ENCODE measurements at places on chromosomes 7 and 10.

DNA sequence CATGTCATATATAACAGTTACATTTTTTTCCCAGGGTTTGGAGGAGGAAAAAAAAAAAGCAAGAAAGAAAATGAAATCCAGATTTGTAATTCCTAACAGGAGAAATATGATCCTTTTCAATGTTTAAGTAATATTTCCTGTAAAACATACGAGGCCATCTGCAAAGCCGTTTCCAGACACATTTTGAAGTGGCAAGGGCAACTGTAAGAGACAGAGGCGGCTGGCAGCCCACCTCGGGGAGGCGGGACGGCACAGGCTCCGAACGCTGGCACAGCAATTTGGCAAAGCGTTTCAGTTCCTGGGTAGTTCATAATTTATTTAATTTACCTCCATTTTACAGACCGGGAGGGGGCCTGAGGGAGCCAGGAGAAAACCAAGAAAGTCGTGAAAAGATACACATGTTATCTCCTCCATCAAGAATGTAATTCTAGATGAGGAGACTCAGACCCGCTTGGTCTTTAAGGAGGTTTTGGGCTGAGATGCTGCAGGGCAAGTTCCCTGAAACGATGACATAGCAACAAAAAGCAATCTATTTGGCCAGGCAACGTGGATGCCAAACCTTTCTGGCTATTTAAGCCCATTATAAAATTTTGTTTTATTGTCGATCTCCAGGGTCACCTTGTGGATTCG, 448.5 kb upstream of the MKI67 start:
- DNase-seq = no peak

DNA sequence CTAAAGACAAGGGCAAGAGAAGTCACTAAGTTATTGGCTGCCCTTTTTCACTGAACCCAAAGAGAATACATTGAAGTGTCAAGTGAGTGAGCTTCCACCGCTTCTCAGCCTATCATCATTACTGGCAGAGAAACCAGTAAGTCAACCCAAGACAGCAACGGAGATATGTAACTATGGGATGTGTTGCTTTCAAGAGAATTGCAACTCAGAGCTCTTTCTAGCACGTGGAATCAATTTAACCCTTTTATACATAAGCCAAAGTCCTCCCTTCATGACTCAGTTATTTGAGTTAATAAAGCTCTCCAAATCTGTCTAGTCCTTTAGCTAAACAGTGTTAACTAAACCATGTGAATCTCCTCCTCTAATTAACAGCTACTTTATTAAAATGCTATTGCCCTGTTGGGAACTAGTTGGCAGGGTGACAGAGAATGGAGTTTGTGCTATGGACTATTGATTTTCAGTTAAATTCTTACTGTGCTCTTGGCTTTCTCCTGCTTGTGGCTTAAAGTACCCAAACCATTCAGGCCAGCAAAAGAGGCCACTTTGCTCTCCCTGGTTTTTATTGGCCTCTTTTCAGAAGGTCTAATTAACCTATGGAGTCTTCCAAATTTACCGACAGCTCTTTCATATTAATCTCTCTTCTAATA, 287.7 kb downstream of the NRG3 start:
- no peak for DNase-seq

GRCh38 chr10:27688991-27689390, 56.6 kb downstream of the MKX start:
- DNase-seq = no peak

- no peak for DNase-seq
Observed at GRCh38 chr10:16770670-16771069, 46.6 kb downstream of the RSU1 start.

DNA sequence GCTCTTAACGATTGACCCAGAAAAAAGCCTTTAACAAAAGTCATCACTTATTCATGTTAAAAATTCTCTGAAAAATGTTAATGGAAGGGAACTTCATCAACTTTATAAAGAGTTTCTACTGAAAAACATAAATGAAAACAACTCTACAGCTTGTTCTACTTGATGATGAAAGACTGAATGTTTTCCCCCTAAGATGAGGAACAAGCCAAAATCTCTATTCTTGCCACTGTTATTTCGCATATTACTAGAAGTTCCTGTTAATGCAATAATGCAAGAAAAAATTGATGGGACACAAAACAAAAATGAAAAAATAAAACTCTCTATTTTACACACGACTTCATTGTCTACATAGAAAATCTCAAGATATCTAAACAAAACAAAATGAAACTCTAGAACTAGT, 249.8 kb upstream of the AKR1E2 start:
- DNase-seq = no peak

GRCh38 chr7:89503281-89503680, 651.0 kb upstream of the STEAP1 start:
- DNase-seq = no peak

GRCh38 chr10:123459371-123460091, 206.6 kb upstream of the GPR26 start:
- no peak for DNase-seq

GRCh38 chr10:28326516-28327490, 23.9 kb upstream of the MPP7 start:
- DNase-seq = no peak

DNA sequence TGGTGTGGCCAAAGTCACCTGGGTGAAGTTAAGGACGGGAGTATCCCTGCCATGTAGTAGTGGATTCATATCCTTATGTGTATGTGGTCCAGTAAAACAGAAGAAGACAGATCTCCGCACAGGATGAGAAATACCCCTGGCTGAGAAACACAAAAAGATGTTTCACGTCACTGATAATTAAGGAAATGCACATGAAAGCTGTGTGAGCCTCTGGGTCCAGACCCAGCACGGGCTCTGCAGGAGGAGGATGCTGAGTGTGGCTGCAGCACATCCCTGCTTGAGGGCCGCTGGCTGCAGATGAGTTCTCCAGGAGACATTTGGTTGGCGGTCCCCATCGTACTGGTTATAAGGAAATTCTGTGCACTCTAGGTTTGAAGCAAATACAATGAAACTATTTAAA, 8.2 kb upstream of the SUN1 start:
- DNase-seq = no peak

- DNase-seq = peak; percentile 26
Observed at GRCh38 chr7:149791-150636, 42.4 kb upstream of the FAM20C start.

DNA sequence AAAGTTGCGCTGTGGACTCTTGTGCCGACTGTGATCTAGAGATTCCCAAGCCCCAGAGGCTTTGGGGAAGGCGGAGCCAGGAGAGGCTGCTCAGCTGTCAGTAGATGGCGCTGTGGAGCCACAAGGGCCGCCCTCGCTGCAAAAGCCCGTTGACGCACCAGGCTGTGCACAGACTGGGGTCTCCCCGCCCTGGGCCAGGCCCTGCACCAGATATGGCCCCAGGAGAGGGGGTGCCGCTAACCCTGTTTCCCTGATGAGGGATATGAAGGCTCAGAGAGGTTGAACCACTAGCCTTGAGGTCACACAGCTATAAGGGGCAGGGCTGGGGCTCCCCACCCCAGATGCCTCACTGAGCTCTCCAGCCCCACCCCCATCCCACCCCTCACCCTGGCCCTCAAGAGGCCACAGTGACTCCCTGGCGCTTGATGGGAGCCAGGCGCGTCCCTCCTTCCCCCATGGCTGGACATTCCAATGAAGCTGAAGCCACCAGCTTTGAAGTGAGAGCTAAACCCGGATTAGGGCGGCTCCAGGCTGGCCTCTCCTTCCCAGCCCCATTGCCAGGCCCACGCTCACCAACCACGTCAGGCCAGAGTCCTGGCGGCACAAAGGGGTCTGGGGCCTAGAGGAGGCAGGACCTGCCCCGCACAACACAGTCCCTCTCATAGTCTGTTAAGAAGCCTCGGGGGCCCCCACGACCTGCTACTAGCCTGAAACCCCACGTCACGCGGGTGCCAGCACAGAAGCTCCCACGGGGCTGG, 26.4 kb downstream of the MYL10 start:
- DNase-seq = peak; percentile 57

DNA sequence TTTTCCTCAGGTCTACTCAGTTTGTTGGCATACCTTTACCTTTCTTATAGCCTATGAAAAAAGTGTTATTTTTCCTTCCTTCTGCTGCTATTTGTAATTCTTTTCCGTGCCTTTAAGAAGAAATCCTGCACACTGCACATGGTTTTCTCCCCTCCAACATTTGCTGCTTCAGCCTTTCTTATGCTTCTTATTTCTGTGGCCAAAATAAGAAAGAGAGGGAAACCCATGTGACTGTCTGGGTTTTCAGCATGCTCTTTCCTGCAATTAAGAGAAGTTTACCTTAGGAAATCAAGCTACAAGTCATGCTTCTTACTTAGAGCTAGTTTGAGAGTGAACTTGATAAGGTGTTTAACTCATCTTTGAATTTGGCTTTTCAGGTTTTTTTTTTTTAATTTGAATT, 11.0 kb downstream of the TBC1D12 start:
- no peak for DNase-seq

DNA sequence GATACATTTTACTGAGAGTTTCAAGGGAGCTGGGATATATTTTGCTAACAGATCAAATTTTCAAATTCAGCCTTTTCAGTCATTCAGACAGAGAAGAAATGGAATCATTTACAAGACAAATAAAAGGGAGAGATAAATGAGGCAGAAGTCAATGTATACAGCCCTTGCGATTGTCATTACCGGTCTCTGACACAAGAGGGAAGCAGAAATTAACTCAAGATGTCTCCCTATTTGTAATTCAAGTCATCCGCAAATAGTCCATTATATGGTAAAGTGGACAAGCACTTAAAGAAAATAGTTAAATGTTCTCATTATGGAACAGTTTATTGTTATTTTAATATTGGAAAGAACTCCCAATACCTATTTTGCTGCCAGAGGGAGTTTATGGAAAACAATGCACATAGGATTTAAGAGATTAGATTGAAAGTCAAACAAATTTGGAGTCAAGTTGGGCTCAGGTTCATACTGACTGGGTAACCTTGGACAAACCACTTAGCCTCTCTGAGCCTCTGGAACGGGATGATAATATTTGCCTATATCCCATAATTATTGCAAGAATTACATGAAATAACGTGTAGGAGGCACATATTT, 89.3 kb upstream of the PRKCQ start:
- no peak for DNase-seq

DNA sequence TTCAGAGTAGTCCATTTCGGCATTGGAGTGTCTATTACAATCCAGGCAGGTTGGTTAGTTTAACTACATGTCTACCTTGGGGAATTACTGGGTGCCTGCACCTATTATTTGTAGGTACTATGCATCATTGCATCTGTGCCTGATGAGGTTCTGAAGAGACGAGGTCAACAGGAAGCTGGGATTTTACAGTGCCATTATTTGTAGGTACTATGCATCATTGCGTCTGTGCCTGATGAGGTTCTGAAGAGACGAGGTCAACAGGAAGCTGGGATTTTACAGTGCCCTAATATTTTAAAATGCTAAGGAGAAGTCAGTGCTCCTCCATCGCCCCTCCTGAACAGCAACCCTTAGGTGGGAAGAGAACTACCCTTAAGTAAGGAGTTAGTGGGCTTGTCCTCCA, 41.7 kb downstream of the NPY start:
- DNase-seq = no peak

DNA sequence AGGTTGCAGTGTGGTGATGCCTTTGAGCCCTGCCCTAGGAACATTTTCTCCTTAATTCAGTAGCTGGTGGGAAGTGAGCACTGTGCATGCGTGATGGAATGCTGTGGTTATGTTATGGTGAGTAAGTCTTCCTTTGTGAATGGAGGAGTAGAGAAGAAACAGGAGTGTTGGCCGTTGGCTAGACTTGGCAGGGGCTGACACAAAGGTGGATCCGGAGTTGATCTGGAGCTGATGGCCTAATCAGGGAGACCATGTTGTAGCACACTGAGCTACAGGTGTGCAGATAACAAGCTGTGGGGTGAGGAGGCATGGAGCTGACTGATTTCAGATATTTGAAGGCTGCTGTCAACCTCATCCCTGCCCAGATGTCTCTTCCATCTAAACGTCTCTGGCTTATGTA, 122.3 kb downstream of the CNNM2 start:
- no peak for DNase-seq

GRCh38 chr7:137096607-137097006, 228.2 kb downstream of the CHRM2 start:
- DNase-seq = no peak

DNA sequence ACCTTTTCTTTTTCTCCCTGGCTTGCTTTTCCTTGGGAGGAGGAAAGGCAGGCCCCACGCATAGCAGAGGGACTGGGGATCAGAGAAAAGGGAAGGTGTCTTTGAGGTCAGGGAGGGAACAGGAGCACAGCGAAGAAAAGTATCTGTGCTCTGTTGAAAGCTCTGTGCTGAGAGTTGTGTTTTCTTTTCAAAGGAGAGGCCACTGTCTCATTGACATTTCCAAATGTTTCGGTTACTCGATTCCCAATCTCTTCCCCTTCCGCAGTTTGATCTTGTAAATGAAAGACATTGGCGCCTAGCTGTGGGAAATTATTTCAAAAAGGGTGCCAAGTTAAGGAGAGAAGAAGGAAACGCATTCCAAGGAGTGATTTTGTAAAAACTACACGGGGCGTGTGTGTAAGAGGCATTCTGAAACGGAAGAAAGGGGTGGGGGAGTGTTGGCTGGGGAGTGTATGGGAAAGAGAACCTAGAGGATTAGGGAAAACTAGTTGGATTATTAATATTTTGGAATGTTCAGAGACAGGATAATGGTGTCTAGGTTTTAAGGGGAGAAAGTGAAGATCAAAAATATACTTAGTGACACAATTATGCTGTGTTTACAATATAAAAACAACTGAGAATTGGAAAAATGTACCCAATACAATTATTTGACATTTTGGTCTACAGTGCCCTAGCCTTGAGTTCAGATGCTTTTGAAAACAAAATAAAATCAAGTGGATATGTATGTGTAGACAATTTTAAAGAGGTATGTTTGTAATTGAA, 708 bp downstream of the KLHDC10 start:
- DNase-seq = no peak

DNA sequence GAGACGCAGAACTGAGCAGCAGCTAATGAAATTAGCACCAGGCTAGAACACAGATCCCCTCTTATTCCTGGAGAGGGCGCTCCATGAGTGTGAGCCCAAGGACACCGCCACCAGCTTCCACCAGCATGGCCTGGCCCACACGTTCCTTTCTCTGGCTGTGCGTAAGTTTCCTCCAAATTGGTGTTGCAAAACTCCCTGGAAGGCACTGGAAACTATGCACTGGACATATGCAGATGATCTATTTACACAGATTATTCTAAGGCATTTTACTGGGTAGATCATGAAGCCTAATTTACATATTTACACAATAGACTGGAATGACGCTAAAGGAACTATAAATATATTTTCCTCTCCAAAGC, 455.6 kb upstream of the FOXK1 start:
- no peak for DNase-seq

GRCh38 chr7:101127460-101128039, 646 bp downstream of the SERPINE1 start:
- no peak for DNase-seq

GRCh38 chr10:15084502-15084922, 4.1 kb downstream of the ACBD7 start:
- no peak for DNase-seq

GRCh38 chr7:7959979-7960670, 8.5 kb upstream of the GLCCI1 start:
- DNase-seq = no peak
